ENCODE measurements at places on chromosomes 11 and 22.
A peak's percentile ranks its signal among the peaks of the same experiment; 100 is the strongest.

GRCh38 chr11:41456269-41456668 is 3.2 kb downstream of the LRRC4C start:
- no peak for DNase-seq

DNA sequence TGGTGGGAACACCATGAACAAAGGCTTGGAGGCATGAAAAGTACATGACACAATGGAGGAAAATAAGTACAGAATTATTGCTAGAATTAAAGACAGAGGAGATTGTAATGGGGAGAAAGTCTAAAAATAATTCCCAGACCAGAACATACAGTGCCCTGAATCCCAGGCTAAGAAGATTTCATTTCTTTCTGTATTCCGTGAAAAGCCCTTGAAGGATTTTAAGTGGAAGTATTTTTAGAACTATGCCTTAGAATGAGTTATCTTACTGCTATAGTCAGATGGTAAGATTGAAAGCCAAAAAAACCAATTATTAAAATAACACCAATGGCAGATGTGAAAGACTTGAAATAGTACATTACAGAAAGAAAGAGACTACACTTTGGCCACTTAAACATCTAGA is 36.1 kb upstream of the SLC5A12 start:
- DNase-seq: no peak

GRCh38 chr11:124608147-124608546 is 3.1 kb upstream of the PANX3 start:
- DNase-seq: no peak

DNA sequence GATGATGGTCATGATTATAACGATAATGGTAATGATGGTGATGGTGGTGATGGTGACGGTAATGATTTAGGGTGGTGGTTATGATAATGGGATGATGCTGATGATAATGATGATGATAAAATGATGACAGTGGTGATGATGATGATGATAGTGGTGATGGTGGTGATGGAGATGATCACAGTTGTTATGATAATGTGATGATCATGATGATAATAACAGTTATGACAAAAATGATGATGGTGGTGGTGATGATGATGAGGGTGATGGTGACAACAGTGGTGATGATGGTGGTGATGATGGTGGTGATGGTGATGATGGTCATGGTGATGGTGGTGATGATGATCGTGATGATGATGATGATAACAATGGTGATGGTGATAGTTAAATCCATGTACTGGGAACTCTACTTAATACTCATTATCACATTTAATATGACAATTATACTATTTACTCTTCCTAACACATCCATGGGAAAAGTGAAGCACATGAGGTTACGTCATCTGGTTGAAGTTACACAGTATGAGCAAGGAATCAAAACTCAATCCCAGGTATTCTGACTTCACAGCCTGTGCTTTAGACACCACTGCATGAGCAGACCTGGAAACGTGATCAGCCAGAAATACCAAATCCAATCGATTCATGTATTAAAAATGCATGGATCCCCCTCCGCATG is 322.2 kb downstream of the BRD1 start:
- DNase-seq: no peak

- DNase-seq: no peak
These were observed 15.7 kb downstream of the IFITM10 start for GRCh38 chr11:1734641-1735081.

GRCh38 chr22:22196018-22196533 is 48.5 kb upstream of the VPREB1 start:
- peak; percentile 32 for DNase-seq

GRCh38 chr11:121933694-121934093 is 182.3 kb downstream of the BLID start:
- DNase-seq: no peak

DNA sequence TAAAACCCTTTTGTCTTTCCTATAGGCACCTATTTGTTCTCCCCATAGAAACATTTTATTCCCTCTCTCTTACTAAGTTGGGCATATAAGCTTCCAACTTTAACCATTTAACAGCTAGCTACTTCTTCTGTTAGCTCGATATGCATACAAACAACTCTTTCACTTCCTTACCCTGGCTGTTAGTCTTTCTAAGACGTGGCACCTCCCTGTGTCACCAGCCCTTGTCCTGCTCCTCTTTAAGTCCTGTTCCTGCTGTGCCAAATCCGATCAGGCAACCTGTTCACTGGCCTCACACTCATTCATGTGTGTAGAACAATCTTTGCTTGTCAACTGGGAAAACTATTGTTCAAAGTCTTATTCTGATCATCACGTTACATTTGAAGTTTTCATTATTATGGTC is 1376.1 kb upstream of the TENM4 start:
- DNase-seq: no peak

DNA sequence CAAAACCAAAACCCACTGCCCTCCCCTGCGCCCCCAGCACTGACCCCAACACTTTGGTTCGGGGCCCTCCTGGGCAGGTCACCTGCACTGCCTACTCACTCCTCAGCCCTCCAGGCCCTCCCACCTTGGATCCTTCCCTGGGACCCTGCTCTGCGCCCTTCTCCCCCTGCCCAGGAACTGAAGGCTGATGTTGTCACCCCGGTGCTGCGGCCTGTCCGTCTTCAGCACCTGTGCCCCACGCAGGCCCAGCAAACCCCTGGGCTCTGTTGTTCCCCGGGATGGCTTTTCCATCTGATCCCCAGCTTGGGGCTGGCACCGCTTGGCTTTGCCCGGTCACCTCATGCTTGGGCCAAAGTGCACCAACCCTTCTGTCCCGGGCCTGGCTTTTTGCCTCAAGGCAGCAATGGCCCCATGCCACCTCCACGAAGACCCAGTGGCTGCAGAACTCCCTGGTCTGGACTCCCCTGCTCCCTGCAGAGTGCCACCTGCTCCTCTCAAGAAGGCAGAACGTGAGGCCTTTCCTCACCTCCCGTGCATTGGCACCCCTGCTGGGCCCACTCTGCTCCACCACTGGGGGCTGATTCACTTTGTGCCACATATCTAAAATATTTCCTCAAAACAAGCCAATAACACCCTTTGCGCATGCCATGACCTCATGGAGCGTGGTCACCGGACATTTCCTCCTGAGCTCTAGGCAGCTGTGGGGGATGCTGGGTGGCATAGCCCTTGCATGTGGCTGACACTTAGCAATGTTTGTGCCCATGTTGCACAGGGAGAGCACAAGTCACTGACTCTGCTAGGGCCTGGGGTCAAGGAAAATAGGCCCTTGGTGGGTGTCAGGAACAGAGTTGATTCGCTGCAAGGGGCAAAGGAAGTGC is 8.8 kb downstream of the PPM1F start:
- no peak for DNase-seq

GRCh38 chr11:61342207-61342803 is 9.3 kb downstream of the TKFC start:
- no peak for DNase-seq

GRCh38 chr11:7353100-7353499 is 101.4 kb downstream of the SYT9 start:
- DNase-seq: peak; percentile 3

- DNase-seq: no peak
These were observed 2.0 kb upstream of the SBF1 start for GRCh38 chr22:50476868-50477267.

GRCh38 chr11:10438458-10438857 is 16.6 kb upstream of the AMPD3 start:
- no peak for DNase-seq

- DNase-seq: no peak
These were observed 38.0 kb upstream of the APLNR start for GRCh38 chr11:57274904-57275498.

- DNase-seq: no peak
These were observed 591.5 kb downstream of the METTL15 start for GRCh38 chr11:28699701-28700100.

- DNase-seq: no peak
These were observed 79.9 kb upstream of the GRIK4 start for GRCh38 chr11:120431633-120432032.

DNA sequence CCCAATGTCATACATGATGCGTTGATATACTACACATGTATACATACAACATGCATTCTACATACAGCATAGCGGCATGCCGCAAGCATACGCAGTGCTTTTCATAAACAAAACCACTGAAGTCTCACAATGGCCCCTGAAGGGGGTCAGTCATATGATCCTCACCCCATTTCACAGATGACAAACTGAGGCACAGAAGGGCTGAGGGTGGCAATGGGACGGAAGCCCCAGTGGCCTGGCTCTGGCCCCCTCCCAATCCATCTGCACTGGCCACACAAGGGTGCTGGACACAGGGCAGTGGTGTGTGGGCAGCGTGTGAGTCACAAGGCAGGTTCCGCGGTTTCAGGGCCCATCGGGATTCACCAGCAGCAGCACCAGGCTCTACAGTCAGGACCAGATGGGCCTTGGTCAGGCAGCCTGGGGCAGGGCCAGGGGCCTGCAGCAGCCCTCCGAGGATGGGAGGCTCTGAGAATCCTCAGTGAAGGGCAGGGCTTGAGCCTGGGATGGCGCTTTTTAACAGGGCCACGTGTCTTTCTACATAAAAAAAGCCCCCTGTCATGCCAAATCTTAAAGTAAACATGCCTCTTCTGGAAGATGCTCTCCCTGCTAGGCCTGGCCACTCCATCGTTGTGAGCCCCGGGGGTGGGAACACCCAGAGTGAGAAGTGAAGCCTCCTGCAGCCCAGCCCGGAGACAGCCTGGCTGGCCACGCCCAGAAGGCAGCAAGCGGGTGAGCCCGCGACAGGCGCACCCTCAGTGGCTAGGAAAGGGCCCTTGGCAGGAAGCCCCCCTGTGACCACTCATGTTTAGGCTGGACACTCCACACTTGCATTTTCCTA is 206.5 kb downstream of the CTTN start:
- no peak for DNase-seq

DNA sequence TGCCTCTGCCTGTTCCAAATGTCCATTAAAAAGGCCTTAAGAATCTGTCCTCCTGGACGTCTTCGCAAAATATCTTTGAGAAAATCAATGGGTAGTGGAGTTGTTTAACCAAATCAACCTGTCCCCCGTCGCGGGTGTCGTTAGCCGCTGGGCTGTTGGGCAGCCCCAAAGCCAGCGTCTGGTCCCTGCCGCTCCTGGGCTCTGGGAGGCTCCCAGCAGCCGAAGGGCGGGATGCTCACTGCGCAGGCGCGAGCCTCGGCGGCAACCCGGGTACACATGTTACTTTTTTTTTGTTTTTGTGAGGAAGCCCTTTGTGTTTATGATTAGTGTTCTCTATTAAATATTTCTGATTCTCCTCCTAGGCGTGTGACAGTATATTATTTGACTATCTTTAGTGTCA is 12.6 kb downstream of the MMP10 start:
- no peak for DNase-seq

GRCh38 chr22:30038219-30038618 is 42.0 kb upstream of the HORMAD2 start:
- no peak for DNase-seq

GRCh38 chr11:41284354-41284753 is 175.1 kb downstream of the LRRC4C start:
- no peak for DNase-seq

GRCh38 chr22:23287136-23288095 is 107.1 kb downstream of the BCR start:
- DNase-seq: no peak

- DNase-seq: no peak
These were observed 515 bp downstream of the CTR9 start for GRCh38 chr11:10751581-10751940.

DNA sequence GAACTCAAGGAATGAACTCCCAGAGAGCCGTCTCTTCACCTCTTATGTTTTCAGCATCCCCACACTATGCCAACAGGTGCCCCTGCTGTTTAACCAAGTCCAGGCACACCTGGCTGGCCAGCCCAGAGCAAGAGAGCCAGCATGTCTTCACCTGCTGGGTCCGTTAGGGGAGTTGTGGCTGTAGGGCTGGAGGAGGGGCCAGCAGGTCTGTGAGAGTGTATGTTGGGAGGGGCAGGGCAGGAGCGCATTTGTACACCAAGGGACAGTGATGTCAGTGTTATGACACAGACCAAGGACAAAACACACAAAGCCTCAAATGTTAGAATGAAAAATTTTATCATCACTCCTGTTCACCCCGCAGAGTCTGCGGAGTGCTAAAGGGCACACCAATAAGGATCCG is 5.8 kb downstream of the PATZ1 start:
- DNase-seq: no peak

GRCh38 chr11:1121813-1122663 is 35.7 kb upstream of the MUC5AC start:
- no peak for DNase-seq

DNA sequence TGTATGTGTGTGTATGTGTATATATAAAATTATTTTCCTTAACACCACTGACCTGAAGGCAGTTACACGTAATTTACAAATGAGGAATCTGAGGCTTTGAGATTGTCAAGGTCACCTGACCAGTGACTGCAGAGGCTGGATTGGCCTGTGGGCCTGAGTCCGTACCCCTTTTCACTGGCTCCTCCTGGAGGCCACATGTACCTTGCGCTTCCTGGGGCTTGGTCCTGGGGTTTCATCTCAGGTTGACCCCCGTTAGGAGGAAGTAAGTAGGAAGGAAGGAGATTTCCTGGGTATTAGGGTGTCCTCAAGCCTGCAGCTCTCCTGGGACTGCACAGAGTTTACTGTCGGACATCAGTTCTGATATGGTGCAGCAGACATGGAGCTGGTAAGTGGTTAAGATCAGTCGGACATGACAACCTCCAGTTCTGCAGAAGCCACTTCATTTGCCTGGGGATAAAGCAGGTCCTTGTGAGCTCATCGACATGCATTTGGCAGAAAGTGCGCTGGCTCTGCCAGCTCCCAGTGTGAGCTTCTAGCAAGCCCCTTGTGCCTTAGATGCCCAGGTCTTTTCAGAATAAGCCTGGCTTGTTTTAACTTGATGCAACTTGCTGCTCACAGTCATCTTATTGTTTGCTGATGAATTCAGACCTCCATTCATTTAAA is 36.6 kb downstream of the ST3GAL4 start:
- DNase-seq: peak; percentile 34

GRCh38 chr22:49951986-49952896 is 8.3 kb upstream of the PIM3 start:
- no peak for DNase-seq

GRCh38 chr11:61541598-61541997 is 33.0 kb downstream of the LRRC10B start:
- DNase-seq: no peak

DNA sequence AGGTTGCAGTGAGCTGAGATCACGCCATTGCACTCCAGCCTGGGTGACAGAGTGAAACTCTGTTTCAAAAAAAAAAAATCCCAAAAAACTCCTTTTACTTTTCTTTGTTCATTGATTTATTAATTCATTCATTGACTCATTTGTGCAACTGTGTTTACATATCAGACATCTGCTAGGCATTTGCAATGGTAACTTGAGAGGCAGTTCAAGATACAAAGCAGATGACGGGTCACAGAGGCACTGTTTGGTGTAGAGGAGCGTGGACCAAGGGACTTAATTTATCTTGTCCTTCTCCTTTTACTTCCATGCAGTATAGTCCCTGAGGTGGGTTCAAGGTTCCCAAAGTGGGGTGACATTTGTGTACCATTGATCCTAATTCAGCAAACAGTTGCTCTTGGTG is 71.4 kb downstream of the KIAA1671 start:
- DNase-seq: no peak

- DNase-seq: no peak
These were observed 4.8 kb downstream of the NRXN2 start for GRCh38 chr11:64718084-64718779.

- no peak for DNase-seq
These were observed 4.7 kb downstream of the C11orf21 start for GRCh38 chr11:2296913-2297622.

All from CD4-positive, alpha-beta T cell treated with Interleukin-1 beta for 1 hour (primary cell).